ENCODE measurements at places on chromosomes 12 and 14.
A peak's percentile ranks its signal among the peaks of the same experiment; 100 is the strongest.

- no peak for DNase-seq
These were observed 44.6 kb downstream of the DUSP6 start for GRCh38 chr12:89307474-89308253.

- no peak for DNase-seq
These were observed 28.7 kb downstream of the ARID4A start for GRCh38 chr14:58327019-58327418.

GRCh38 chr12:1174659-1175058 lies 183.6 kb downstream of the ERC1 start:
- DNase-seq = no peak

DNA sequence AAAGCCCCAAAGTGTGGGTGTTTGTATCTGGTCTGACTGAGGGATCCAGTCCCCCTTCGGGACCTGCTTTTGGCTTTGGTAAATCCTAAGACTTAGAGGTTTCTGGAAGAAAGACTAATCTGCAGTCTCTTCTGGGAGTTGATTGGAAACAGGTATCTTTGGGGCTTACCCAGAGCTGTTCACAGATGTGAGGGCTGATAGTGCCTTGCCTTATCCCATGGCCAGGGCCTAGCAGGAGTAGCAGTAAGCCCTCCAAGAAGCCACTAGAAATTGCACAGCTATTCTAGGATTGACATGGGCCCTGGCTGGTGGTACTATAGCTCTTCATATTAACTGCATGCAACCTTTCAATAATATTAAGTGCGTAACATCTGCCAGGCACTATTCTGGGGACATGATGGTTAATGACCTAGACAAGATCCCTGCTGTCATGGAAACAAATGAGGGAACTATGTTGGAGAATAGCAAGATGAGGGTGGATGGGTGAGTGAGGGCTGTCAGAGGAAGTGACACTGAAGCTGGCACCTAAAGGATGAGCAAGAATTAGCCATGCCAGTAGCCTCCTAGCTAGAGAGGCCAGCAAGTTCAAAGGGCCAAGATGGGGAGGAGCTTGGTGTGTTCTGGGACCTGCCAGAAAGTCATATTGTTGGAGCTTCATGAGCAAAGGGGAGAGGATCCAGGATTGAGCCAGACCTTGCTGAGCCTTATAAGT lies 71.7 kb downstream of the CRADD start:
- DNase-seq = no peak

DNA sequence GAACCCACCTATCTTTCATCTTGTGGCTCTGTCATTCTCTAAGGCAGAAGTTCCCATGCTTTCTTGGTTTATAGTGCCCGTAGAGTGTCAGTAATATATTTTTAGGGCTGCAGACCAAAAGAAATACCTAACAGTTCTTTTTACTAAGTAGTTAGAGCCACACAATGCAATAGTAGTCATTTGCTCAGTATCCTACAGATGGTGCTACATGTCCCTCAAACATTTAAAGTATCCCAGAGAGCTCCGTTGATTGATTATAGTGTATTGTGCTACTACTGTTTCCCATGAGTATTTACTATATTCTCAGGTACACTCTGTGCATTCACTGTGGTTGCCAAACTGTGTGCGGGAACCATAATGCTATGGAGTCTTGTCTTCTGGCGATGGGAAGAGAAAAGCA lies 4.7 kb upstream of the PLBD1 start:
- DNase-seq = no peak

DNA sequence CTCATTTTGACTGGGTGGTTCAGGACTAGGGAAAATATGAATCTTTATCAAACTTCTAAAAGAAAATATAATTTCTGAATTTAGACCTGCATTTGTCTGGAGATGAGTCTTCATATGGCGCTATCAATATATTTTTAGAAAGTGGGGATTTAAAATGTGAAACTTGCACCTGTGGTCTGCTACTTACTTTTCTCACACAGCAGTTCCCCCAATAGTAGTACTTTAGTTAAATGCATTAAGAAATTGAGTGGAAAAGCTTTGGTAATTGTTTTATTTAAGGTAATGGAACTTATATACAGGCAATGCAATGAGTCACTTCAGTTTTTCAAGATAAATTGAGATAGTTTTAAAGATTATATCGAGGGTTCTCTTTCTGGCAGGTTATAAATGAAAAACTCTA lies 91.9 kb downstream of the CNTN1 start:
- no peak for DNase-seq

GRCh38 chr12:52235001-52235764 lies 2.1 kb downstream of the KRT7 start:
- no peak for DNase-seq

DNA sequence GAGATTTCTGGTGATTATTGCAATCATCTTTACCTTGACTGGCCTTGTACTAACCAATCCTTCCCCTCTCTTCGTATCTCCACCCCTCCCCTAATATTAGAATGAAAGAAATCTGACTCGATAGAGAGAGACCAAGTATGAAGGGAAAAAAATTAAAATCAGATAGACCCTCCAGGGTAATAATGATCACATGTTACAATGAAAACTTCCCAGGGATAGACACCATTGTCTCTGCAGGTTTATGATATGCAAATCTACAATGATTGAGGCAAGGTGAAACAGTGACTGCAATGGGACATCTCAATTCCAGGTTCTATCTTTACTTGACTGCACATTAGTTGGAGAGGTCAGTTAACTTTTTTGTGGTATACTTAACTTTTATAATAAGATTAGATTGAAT lies 1.5 kb upstream of the NFKBIA start:
- DNase-seq = no peak

DNA sequence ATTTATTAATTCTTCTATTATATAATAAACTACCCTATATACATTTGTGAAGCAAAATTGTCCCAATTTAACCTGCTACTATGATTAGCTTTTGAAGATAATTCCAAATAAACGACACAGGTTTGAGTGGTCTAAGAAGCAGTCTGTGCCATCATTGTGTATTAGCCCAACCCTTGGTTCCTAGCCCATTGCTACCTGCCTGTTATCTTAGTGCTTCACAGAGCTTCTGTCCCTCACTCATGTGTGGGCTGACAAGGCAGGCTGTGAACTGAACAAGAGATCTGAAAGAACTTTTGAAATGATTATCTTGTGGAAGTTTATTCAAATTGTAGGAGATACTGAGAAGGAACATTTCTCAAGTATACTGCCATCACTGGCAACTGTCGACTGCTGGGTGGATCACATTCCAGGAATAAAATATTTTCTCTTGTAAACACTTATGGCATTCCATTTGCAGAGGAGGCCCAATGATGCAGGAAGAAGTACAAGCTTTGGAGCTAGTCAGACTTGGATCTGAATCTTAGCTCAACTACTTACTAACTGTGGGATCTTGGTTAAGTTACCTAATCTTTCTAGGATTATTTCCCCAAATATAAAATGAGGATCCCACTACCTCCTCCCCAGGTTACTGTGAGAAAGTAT lies 7.8 kb upstream of the MTERF2 start:
- DNase-seq = no peak

- DNase-seq = no peak
These were observed 43.5 kb upstream of the KCNA5 start for GRCh38 chr12:5000204-5000603.

DNA sequence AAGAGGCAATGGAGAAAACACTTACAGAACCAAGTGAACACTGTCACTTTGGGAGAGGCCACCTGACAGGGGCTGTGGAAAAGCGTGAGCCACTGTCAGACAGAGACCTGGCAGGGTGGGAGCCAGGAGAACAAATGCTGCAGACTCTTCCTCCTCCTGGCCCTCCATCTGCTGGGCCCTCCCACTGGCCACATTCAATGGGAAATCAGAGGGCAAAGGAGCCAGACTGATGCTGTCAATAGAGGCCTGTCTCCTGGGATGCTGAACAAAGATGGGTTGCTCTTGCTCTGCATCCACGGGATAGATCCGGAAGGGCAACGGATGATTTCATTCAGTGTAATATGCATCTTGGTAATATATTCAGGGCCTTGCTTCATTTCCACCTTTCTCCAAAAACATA lies 44.9 kb upstream of the BCAT1 start:
- DNase-seq = no peak

DNA sequence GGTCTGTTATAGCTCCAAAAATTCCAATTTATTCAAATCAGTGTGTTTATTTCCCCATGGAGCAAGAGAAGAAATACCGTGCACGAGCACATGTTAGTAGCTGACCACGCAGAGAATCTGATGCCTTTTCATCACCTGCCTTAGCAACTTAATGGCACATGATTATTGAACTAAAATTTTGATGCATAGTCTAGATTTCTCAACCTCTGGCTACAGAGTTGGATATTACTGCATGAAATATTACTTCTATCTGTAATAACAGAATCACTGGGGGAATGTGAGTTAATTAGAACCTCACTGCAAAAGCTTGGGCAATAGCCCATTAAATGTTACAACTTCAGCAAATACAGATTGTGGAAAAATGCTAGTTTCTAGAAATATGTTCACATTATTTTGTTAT lies 335.8 kb downstream of the FLRT2 start:
- DNase-seq = no peak

DNA sequence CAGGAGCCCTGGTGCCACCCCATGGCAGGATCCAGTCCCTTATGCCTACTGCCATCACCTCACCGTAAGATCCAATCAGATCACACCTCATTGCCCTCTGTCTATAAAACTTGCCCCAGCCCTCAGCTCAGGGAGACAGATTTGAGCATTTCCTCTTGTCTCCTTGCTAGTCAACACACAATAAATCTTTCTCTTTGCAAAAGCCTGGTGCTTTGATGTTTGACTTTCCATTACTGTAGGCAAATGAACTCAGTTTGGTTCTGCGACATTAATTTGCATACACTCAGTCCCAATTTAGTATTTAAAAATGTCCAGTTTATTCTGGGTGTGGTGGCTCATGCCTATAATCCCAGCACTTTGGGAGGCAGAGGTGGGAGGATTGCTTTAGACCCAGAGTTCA lies 188.4 kb downstream of the AEBP2 start:
- DNase-seq = no peak

DNA sequence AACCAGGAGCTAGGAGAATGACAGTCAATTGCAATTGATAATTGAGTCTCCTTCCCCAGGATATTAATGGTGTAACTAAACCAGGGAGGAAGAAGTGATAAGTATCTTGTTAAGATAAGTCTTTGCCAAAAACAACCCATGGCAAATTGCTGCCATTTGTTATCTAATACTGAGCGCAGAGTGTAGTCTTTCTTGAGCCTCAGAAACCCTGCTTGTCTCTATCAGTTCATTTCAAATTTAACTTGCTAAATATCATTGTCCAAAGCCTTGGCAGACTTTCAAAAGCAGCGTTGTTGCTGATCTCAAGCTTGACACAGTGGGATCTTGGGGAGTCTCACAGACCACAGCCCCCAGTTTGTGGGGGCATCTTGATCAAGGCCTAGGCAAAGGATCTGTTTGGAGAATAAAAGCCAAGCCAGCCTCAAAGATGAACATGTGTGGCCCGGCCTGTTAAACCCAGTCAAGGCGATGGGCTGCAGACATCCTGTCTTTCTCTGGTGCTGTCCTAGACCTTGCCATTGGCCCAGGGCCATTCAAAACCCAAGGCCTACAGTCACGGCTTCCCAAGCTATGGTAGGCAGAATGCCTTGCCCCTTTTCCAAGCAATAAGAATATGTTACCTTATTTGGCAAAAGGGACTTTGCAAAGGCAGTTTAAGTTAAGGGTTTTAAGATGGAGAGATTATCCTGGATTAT lies 164.2 kb downstream of the CHST11 start:
- DNase-seq = no peak

GRCh38 chr12:129304529-129304928 lies 451.3 kb downstream of the GLT1D1 start:
- no peak for DNase-seq

GRCh38 chr14:31933716-31934115 lies 143.4 kb upstream of the ARHGAP5 start:
- no peak for DNase-seq

GRCh38 chr14:70602254-70602653 lies 1.8 kb upstream of the MED6 start:
- DNase-seq = no peak

GRCh38 chr14:95346820-95347219 lies 27.1 kb upstream of the CLMN start:
- DNase-seq = no peak

GRCh38 chr12:25585662-25586061 lies 32.6 kb upstream of the LMNTD1 start:
- DNase-seq = no peak

DNA sequence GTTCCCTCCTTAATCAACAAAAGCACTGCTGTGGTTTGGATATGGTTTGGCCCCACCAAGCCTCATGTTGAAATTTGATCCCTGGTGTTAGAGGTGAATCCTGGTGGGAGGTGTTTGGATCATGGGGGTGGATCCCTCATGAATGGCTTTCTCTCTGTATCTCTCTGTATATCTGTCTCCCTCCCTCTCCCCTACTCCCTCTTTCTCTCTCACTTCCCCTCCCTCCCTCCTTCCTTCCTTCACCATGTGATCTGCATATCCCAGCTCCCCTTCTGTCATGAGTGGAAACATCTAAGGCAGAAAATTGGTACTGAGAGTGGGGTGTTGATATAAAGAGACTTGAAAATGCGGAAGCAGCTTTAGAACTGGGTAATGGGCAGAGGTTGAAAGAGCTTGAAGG lies 5.2 kb downstream of the GSKIP start:
- DNase-seq = no peak

- peak; percentile 73 for DNase-seq
These were observed 4.5 kb upstream of the GDF11 start for GRCh38 chr12:55738123-55739024.

DNA sequence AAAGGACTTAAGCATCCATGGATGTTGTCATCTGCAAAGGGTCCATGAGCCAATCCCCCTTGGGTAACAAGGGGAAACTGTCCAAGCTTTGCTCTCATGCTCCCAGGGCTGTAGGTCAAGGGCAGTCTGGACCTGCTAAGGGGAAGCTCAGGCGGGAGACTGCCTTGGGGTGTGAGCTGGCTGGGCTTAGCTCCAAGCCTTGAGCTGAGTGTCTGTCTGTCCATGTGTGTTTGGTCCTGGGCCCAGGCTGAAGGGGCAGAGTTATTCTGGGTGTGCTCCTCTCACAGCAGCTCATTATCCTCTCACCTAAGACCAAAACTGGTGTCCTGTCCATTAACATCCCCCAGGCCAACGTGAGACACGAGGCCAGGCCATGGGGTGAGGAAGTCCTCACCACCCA lies 274.8 kb downstream of the SLC15A4 start:
- no peak for DNase-seq

- no peak for DNase-seq
These were observed 105.2 kb upstream of the ATF7IP start for GRCh38 chr12:14260011-14260993.

DNA sequence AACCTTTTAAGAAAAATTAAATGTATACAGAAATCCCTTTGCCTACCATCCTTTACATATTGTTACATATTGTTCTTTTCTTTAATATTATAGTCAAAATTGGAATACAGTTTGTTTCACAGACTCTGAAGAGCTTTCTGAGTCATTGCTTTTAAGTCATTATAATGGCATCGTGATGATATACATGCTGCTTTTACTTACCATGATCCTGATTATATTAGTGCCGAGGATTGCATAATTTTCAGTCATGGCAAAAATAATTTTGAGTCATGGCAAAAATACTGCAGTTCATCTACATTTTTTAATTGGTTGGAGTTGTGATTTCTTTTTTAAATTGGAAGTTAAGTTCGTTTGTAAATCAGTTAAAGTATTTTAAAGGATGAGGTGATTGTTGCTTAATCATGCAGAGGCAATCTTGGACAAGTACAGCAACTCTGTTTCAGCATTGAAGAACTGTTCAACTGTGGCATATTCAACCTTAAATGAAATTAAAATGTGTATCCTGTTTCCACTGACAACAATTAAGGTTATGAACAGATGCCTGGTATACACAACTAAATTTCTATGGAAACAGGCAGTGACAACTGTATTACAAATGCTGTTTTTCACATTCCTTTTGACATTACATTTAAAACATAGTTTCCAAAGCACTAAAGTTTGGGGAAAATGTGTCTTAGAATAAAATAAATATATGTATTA lies 142.3 kb downstream of the PCNX1 start:
- DNase-seq = no peak
